ENCODE measurements at places on chromosomes 2 and 18. TPM values are rescaled to one million over a fixed set of nuclear protein-coding genes. Genes with fewer than 3 reads are reported as not detected.

The DNAJC5G gene
- total RNA-seq: not detected

The PRSS56 gene
- total RNA-seq: not detected

The CYP27A1 gene
- 20.7 TPM for total RNA-seq

The INHBB gene
- total RNA-seq: 9.8 TPM

The HOXD4 gene
- 2.9 TPM for total RNA-seq

DNA sequence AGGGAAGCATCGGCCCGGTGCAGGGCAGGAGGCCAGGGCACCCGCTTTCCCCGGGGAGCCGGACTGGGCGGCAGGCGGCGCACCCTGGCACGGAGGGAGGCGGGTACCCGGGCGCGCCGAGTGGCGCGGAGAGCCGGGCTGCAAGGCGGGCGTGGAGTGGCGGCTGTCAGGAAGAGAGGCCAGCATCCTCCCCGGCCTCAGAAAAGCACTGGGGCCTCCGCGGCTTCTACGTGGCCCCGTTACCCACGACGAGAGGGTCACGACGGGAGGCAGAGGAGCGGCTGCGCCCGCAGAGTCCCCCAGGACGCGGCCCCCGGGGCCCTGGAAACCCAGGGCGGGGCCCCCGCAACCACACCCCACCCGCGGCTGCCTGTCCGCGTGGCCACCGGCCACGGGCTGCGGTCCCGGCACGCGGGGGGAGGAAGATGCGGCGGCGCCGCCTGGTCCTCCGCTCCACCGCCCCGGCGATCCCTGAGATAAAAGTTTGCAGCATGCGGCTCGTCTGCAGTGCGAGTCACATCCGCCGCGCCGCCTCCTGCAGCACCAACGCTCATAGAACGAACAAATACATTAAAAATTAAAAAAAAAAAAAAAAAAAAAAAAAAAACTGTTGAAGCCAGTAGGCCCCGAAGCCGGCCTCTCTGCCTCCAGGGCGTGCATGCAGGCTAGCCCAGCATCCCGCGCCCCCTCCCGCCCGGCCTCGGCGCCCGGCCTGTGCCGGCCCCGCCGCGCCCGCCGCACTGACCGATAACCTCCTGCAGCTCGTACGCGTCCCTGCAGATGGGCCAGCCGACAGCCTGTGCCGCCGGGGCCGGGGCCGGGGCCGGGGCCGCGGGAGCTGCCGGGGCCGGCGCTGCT, 683 bp downstream of the STK39 start:
- no peaks in the 10 kb centered on the region for H3K36me3 ChIP-seq
- peak overlapping the region; percentile 93 for H3K27ac ChIP-seq
- H3K4me1 ChIP-seq: peaks cover 63% of the 10 kb centered on the region
- H3K4me3 ChIP-seq: peak overlapping the region; percentile 86
- H3K27me3 ChIP-seq: no peaks in the 10 kb centered on the region

DNA sequence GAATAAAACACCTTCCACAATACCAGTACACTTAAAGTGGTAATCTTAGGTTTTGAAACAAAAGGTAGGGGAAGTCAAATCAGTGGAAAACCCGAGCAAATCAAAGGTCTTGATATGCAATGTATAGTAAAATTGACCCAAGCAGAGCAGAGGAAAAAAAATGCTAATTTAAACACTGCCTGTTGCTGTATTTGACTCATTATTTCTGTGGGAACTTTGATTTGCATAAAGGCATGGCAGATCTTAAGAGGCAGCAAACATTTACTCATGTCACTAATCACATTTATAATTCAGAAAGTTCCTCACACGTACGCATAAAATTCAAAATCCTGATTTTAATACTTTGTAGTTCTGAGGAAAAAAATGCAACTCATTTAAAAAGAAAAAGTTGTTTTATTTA, 64.4 kb downstream of the IKZF2 start:
- no peak overlapping the region for H3K4me3 ChIP-seq
- no peaks in the 10 kb centered on the region for H3K36me3 ChIP-seq
- H3K27ac ChIP-seq: no peak overlapping the region
- H3K4me1 ChIP-seq: peaks cover 36% of the 10 kb centered on the region
- no peaks in the 10 kb centered on the region for H3K27me3 ChIP-seq

- no peaks in the 10 kb centered on the region for H3K27me3 ChIP-seq
- no peak overlapping the region for H3K4me3 ChIP-seq
- no peak for DNase-seq
- H3K27ac ChIP-seq: no peak overlapping the region
- H3K4me1 ChIP-seq: no peaks in the 10 kb centered on the region
These were observed 56.0 kb downstream of the LBH start for GRCh38 chr2:30287190-30287840.

- peaks cover under 1% of the 10 kb centered on the region for H3K4me1 ChIP-seq
- H3K36me3 ChIP-seq: no peaks in the 10 kb centered on the region
- no peak overlapping the region for H3K4me3 ChIP-seq
These were observed 211.9 kb downstream of the AGPS start for GRCh38 chr2:177604271-177605065.

- no peaks in the 10 kb centered on the region for H3K36me3 ChIP-seq
- DNase-seq: no peak
- H3K4me3 ChIP-seq: no peak overlapping the region
- H3K27me3 ChIP-seq: no peaks in the 10 kb centered on the region
These were observed 40.9 kb upstream of the ALKAL2 start for GRCh38 chr2:328761-329160.

- H3K27me3 ChIP-seq: no peaks in the 10 kb centered on the region
- no peaks in the 10 kb centered on the region for H3K4me1 ChIP-seq
- H3K36me3 ChIP-seq: no peaks in the 10 kb centered on the region
- DNase-seq: no peak
- H3K27ac ChIP-seq: no peak overlapping the region
These were observed 6.5 kb downstream of the KCNJ3 start for GRCh38 chr2:154704991-154705390.

DNA sequence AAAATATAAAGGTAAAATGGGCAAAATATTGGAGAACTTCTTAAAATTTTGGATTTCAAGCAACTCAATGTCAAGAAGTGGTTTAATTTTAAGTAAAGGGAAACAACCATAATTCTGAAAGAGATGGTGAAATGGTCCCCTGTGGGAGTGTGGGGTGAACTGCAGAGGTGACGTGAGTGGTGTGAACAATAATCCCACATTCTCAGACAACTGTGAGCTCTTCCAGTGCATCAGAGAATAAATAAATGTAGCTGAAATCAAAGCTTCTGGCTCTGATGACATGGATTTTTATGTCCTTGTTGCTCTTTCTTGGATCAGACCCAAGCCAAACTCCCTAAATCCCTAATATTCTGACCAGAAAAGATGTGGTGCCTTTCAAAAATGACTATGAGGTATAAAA, 672.7 kb downstream of the ZEB2 start:
- H3K27me3 ChIP-seq: no peaks in the 10 kb centered on the region
- DNase-seq: no peak

GRCh38 chr18:45503990-45504389, 111.3 kb upstream of the SLC14A2 start:
- no peak overlapping the region for H3K27ac ChIP-seq
- DNase-seq: no peak
- peaks cover 4% of the 10 kb centered on the region for H3K4me1 ChIP-seq
- no peak overlapping the region for H3K4me3 ChIP-seq
- H3K36me3 ChIP-seq: no peaks in the 10 kb centered on the region

DNA sequence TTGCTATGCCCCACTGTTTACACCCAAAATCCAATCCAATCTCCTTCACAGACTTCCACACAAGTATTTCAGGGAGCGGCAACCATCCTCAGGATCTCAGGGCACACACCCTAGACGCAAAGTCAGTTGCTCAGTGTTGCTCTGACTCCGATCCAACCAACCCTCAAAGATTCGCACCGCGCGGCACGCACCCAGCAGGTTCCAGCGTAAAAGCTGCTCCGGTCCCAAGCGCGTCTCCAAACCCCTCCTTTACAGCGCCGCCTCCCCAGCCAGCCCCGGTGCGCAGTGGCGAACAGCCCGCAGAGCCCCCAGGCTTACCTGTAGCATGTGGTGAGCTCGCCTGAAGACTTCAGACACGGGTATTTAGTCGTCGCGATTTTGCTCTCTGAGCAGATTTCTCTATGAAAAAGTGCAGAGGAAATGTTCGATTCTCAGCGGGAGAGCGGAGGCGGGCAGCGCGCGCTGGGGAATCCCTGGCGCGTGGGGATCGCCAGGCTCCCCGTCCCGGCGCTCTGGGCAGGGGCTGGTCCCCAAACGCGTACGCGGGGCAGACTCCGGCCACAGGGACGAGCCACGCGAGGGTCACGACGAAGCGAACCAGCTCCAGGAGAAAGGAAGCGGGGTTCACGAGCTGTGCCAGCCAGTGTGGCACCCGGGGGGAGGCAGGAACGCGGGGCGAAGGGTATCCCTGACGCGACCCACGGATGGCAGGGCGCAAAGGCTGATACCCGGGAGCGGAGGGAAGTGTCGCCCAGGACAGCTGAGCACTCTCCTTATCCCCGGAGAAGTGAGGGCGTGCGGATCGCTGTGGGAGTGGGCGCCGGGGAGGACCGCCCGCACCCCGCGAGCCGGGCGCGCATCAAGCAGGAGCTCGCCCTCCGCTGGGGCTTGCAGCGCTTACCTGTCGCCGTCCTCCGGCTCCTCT, 650 bp downstream of the CCBE1 start:
- peaks cover 11% of the 10 kb centered on the region for H3K4me1 ChIP-seq
- H3K27ac ChIP-seq: peak overlapping the region; percentile 28
- H3K27me3 ChIP-seq: no peaks in the 10 kb centered on the region
- no peaks in the 10 kb centered on the region for H3K36me3 ChIP-seq
- DNase-seq: no peak

DNA sequence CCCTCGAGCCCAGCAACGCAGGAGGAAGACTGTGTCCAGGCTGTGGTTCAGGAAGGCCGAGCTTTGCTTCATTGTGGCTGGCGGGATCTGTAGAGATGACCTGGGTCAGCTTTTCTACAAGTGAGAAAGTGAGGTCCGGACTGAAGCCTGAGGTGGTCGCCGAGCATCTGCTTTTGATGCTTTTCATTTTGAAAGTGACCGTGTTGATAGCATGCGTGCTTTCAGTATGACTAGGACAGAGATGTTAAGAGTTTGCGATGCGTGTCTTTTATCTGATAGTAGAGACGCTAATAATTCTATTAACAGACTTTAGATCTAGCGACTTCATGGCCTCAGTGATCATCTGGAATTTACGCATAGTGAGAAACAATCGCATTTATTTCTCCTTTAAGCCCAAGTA, 28.1 kb downstream of the CTDP1 start:
- no peak overlapping the region for H3K4me3 ChIP-seq
- H3K27me3 ChIP-seq: no peaks in the 10 kb centered on the region
- no peak for DNase-seq
- H3K27ac ChIP-seq: no peak overlapping the region
- H3K36me3 ChIP-seq: peaks cover 93% of the 10 kb centered on the region
- no peaks in the 10 kb centered on the region for H3K4me1 ChIP-seq

- no peaks in the 10 kb centered on the region for H3K27me3 ChIP-seq
- no peak overlapping the region for H3K27ac ChIP-seq
- no peaks in the 10 kb centered on the region for H3K36me3 ChIP-seq
- no peak for DNase-seq
- H3K4me1 ChIP-seq: no peaks in the 10 kb centered on the region
- H3K4me3 ChIP-seq: no peak overlapping the region
These were observed 9.7 kb downstream of the GPR55 start for GRCh38 chr2:230915319-230915718.

DNA sequence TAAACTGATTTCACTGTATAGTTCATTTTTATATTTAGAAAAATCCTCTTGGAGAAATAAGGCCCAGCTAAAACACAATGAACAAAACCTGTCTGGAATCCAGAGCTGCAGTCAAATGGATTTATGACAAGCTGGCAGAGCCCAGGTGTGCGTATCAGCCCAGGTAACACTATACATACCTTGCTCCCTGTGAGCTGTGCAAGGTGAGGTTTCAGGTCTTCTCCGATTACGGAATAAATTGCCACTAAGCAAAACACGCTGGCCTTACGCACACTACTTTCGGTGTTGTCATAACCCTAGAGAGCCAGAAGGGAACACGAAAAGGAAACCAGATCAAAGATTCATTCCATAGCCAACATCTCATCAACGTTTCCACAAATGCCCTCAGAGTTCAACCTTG, 61.9 kb upstream of the TFCP2L1 start:
- DNase-seq: no peak
- peaks cover 96% of the 10 kb centered on the region for H3K36me3 ChIP-seq
- no peak overlapping the region for H3K4me3 ChIP-seq

- H3K36me3 ChIP-seq: no peaks in the 10 kb centered on the region
- no peak overlapping the region for H3K4me3 ChIP-seq
- DNase-seq: no peak
- H3K4me1 ChIP-seq: no peaks in the 10 kb centered on the region
These were observed 491.2 kb downstream of the PIK3C3 start for GRCh38 chr18:42446195-42446594.
